ENCODE measurements at places on chromosomes 4 and X. TPM values are rescaled to one million over a fixed set of nuclear protein-coding genes. Genes with fewer than 3 reads are reported as not detected.

The FRAS1 gene
- not detected for total RNA-seq

The CENPI gene
- 19.6 TPM for total RNA-seq

The PARM1 gene
- total RNA-seq, result 0.05 TPM

The CFAP99 gene
- 0.05 TPM for total RNA-seq

The P2RY4 gene
- 0.11 TPM for total RNA-seq

The IL2 gene
- 168 TPM for total RNA-seq

The MAGEC2 gene
- not detected for total RNA-seq

The CYBB gene
- total RNA-seq, result not detected

The ARHGEF38 gene
- not detected for total RNA-seq

The FAM193A gene
- total RNA-seq, result 22.1 TPM

The ARSJ gene
- 0.05 TPM for total RNA-seq

The TLR2 gene
- total RNA-seq, result 1.3 TPM

The CT55 gene
- not detected for total RNA-seq

The GEMIN8 gene
- total RNA-seq, result 15.6 TPM

The DTHD1 gene
- 0.76 TPM for total RNA-seq

The FGG gene
- total RNA-seq, result not detected

The RAB39B gene
- total RNA-seq, result 16.4 TPM

The KCND1 gene
- total RNA-seq, result 2.8 TPM

The HPGD gene
- 2.5 TPM for total RNA-seq

The SRPX2 gene
- not detected for total RNA-seq

The PNCK gene
- 0.71 TPM for total RNA-seq

The SERPINA7 gene
- total RNA-seq, result not detected

The GDPD2 gene
- 0.11 TPM for total RNA-seq

The UCP1 gene
- total RNA-seq, result not detected

The HSFX2 gene
- not detected for total RNA-seq

The ANTXR2 gene
- total RNA-seq, result 3.8 TPM

The SMIM43 gene
- not detected for total RNA-seq

The SSX2B gene
- total RNA-seq, result not detected

The ZNF157 gene
- total RNA-seq, result 0.75 TPM

The STARD8 gene
- 0.07 TPM for total RNA-seq

The IL13RA1 gene
- 0.98 TPM for total RNA-seq

The FAM53A gene
- 2.0 TPM for total RNA-seq

The PCDH18 gene
- total RNA-seq, result not detected

The EMCN gene
- total RNA-seq, result not detected

The SPARCL1 gene
- total RNA-seq, result not detected

The PCDH10 gene
- not detected for total RNA-seq

The CLGN gene
- 0.18 TPM for total RNA-seq

The BRS3 gene
- not detected for total RNA-seq

The F9 gene
- total RNA-seq, result not detected

The CSN1S1 gene
- total RNA-seq, result not detected

The S100G gene
- total RNA-seq, result not detected

The DOCK11 gene
- 47.3 TPM for total RNA-seq

The HTN1 gene
- not detected for total RNA-seq

The SLC35A2 gene
- 19.7 TPM for total RNA-seq

The CXCL6 gene
- not detected for total RNA-seq

The CXorf49 gene
- not detected for total RNA-seq

The AMTN gene
- total RNA-seq, result not detected

The SPANXN4 gene
- not detected for total RNA-seq

The ALAS2 gene
- not detected for total RNA-seq

The CDKL2 gene
- 0.91 TPM for total RNA-seq

The MMRN1 gene
- 0.11 TPM for total RNA-seq

The SLITRK4 gene
- not detected for total RNA-seq

The FAM47A gene
- not detected for total RNA-seq

The MAGEA1 gene
- not detected for total RNA-seq

The NCAPG gene
- total RNA-seq, result 82.8 TPM

The ZAR1 gene
- total RNA-seq, result not detected

The CXCL3 gene
- total RNA-seq, result not detected

All from activated CD4-positive, alpha-beta T cell treated with anti-CD3 and anti-CD28 coated beads for 36 hours (primary cell).